ENCODE measurements at places on chromosomes 12 and 14.
A peak's percentile ranks its signal among the peaks of the same experiment; 100 is the strongest.

- ATAC-seq = no peak
Measured at GRCh38 chr12:63777340-63777739, 2.4 kb upstream of the RXYLT1 start.

- ATAC-seq = peak; percentile 61
Measured at GRCh38 chr12:51009056-51009440, 17.1 kb downstream of the SLC11A2 start.

DNA sequence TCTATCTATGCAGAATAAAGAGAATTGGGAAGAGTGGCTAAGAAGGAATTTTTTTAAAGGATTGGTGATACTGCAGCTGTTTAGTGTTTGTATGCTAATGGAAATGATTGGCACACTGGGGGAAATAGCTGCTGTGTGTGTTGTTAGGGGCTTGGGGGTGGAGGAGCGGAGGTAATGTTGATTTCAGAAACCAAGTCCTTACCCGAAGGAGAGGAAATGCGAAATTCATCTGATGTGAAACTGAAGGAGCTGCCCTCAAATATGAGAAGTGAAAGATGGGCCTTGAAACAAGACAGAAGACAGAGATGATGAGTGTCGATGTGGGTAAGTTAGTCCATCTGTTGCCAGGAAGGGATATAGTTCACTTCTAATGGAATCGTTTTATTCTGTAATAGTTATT lies 21.2 kb upstream of the RNASE12 start:
- ATAC-seq = no peak

GRCh38 chr12:113136128-113136989 lies 798 bp upstream of the RASAL1 start:
- ATAC-seq = no peak

- ATAC-seq = no peak
Measured at GRCh38 chr14:33631021-33631420, 319.9 kb downstream of the EGLN3 start.

DNA sequence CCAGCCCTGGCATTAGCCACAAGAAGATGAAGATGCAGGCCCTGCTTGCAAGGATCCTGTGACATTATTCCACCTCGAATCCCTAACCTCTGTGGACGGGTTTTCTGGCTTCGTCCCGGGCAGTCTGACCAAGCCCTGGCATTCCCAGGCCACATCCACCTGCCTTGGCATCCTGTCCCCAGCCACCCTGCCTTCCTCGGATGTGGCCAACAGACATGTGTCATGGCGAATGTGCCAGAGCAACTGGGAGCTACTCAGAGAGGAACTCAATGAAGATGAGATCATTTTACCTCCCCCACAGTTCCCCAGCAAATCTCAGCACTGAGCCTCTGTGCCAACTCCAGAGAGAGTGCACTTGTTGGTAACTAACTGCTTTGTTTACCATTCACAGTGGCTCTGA lies 33.5 kb upstream of the KCNA5 start:
- ATAC-seq = no peak

- ATAC-seq = peak; percentile 48
Measured at GRCh38 chr12:104877103-104877705, 80.9 kb downstream of the SLC41A2 start.

GRCh38 chr12:5756338-5756842 lies 188.7 kb downstream of the ANO2 start:
- ATAC-seq = no peak

- ATAC-seq = peak; percentile 63
Measured at GRCh38 chr12:130916241-130916911, 37.3 kb upstream of the ADGRD1 start.

GRCh38 chr14:100620255-100621100 lies 33.3 kb upstream of the BEGAIN start:
- ATAC-seq = no peak

- ATAC-seq = no peak
Measured at GRCh38 chr14:101010835-101011234, 107.3 kb upstream of the RTL1 start.

- ATAC-seq = no peak
Measured at GRCh38 chr14:68162887-68163286, 343.3 kb downstream of the RAD51B start.

- ATAC-seq = no peak
Measured at GRCh38 chr12:58703866-58704265, 216.4 kb downstream of the LRIG3 start.

- ATAC-seq = no peak
Measured at GRCh38 chr12:113820842-113821241, 145.3 kb downstream of the RBM19 start.

GRCh38 chr12:109910969-109911348 lies 10.9 kb downstream of the TCHP start:
- ATAC-seq = no peak

- no peak for ATAC-seq
Measured at GRCh38 chr14:52086711-52087110, 17.9 kb upstream of the NID2 start.

DNA sequence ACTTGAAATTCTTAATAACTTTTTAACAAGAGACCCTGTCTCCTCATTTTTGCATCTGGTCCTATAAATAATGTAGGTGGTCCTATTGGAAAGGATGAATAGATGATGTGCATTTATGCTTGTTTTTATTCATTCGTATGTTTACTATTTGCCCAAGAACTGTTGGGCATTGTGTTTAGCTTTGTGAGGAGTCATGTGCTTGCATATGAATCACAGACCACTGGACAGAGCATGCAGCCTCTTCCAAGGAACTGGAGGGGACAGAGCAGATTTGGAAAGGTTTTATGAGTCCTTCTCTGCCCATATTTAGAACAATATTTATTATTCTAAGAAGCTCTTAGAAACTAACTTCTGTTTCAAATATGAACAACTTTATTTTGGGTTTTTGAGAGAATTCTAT lies 414.0 kb downstream of the SOX5 start:
- no peak for ATAC-seq

GRCh38 chr12:31984806-31985591 lies 25.8 kb downstream of the RESF1 start:
- ATAC-seq = no peak

- no peak for ATAC-seq
Measured at GRCh38 chr12:91040096-91040755, 17.6 kb downstream of the KERA start.

DNA sequence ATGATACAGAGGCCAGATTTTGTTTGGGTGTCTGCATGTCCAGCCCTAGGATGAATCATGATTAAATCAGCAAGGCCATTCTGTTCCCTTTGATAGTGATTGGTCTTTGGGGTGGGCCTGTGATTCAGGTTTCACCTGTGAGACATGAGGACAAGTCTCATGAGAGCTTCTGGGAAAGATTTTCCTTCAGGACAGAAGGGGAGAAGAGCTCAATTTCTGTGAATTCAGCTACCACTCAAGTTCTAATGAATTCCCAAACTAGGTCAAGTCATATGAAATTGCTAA lies 73.4 kb downstream of the ZNF664 start:
- no peak for ATAC-seq

- ATAC-seq = no peak
Measured at GRCh38 chr12:31387011-31387410, 61.1 kb upstream of the SINHCAF start.

GRCh38 chr12:5068126-5068525 lies 24.4 kb downstream of the KCNA5 start:
- ATAC-seq = no peak

Data from gastroesophageal sphincter (tissue), 4 donors.